Activated CD4-positive, alpha-beta T cell treated with anti-CD3 and anti-CD28 coated beads, Interleukin-2, amount 10 ng/mL, durations not matched to agents 7 days and 5 days (primary cell): ENCODE measurements at places on chromosomes 5 and 9. TPM values are rescaled to one million over a fixed set of nuclear protein-coding genes. Genes with fewer than 3 reads are reported as not detected.

DNA sequence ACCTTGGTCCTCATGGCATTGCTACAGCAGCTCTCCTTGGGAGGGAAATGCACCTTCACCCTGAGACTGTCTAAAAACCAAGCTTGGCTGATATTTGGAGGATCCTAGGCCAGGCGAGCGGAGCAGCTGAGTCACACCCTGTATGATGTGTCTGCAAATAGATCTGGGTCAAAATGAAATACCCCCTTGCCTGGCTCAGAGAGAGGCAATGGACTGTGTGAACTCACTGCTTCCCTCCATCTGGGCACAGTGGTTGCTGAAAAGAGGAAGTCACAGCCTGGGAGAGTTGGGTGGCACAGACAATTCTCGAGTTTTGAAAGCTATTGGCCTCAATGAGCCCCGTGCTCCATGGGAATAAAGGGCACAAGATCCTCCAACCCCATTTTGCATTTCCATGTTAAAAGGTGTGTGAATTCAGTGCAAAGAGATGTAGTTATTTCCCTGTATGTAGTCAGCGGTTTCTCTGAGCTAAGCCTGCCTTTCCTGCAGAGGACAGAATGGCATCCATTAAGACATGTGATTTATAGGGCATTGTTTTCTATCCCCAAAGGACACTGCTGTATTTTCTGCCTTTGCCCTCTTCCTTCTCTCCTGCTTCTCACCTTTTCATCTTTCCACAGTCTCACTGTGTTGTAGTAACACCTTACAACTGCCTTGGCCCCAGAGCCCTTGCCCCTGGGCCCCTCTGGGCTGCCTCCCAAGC, 177.2 kb downstream of the GADD45G start:
- no peak for DNase-seq

- DNase-seq = no peak
Measured at GRCh38 chr9:86340356-86341006, 13.7 kb downstream of the TUT7 start.

GRCh38 chr5:27472000-27472763, 433.8 kb upstream of the CDH9 start:
- DNase-seq = peak; percentile 29

DNA sequence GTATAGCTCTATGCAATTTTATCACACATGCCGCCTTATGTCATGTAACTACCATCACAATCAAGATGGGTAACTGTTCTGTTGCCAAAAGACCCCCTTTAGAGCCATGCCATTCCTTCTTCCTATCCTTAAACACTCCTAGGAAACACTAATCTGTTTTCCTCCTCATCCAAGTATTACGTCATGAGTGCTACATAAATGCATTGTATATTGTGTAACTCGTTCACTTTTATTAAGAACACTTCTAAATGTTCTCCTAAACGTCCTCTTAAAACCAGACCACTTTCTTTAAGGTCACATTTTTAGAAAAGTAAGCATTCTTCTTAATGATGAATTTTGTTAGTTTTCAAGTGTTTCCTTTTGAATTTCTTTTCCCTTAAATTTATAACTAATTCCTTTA, 49.8 kb upstream of the MTMR12 start:
- DNase-seq = no peak

- no peak for DNase-seq
Measured at GRCh38 chr5:111280282-111280951, 56.2 kb downstream of the CAMK4 start.

DNA sequence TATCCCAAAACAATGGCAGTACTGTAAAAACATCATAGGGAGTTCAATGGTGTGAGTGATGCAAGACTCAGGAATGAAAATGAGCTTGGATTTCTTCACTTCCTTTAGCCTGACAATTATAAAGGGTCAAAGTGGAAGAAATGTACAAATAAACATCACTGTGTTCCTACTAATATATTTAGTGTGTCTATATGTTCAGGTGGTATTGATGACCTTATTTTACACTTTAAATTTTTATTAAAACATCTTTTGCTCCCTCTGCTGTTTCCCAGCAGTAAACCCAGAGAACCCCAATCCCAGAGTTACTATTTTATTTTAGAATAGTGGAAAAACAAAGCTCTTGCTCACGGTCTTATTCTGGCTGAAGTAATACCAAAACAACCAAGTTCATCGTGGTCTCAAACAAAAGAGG, 2.0 kb downstream of the LOX start:
- no peak for DNase-seq

- DNase-seq = no peak
Measured at GRCh38 chr9:92952906-92953610, 5.7 kb downstream of the FGD3 start.

DNA sequence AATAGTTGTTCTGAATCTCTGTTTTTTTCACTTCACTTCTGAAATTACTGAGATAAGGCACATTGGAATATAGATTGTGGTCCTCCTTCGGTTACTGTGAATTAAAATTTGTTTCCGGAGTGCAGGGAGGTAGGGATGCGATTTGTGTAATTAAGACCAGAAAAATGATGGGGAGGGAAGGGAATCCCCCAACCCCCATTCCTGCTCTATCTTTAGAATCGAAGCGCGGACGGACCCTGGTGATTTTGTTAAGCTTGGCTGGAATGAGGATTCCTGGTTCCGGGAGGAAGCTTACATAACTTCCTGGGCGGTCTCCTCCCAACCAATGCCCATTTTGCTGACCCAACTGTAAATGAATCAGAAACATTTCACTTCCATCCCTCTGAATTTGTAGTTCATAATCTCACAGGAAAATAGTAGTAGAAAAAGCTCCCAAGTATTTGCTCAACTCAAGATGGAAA, 220.1 kb upstream of the MSX2 start:
- DNase-seq = no peak

- DNase-seq = no peak
Measured at GRCh38 chr9:133793471-133793870, 55.3 kb upstream of the SARDH start.

DNA sequence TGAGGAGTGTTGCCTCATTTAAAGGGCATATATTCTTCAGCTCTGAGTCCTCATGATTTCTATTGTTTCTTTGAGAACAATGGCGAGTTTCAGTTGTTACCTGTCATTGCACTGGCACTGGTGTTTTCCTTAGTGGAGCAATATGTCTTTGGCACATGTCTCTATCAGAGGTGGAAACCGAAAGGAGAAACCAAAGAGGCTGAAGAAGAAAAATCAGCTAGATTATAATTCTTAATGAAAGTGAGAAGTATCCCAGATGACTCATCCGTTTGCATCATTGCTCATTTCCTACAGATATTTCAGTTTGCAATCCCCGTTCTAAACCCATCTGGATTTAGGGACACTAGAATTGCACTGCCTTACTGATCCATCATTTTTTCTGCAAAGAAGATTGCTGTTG, 324.6 kb downstream of the TMEM232 start:
- DNase-seq = no peak

DNA sequence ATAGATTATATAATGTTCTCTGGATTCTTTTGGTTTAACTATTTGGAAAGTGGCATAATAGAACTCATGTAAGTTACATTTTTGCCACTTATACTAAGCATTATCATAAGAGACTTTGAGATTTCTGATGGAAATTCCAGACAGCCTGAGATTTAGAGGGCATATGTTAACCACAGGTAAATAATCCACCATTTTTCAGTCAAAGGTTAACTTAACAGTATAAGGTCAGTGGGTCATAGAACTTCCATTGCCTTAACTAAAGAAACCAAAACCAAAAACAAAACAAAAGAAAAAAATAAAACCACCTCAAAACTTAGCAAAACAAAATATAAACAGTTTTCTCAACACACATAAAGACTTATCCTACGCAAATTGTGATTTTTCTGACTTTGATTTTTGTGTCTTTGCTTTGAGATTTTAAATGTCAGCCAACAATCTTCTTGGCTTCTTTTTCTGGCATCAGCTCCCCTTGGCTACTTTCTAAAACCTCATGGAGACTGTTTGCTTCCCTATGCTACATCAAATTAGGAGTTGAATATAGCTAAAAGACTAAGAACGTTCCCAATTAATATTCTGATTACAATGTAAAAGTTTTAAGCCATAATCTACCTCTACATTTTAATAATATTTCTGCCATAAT, 430.1 kb upstream of the DAB2 start:
- no peak for DNase-seq

DNA sequence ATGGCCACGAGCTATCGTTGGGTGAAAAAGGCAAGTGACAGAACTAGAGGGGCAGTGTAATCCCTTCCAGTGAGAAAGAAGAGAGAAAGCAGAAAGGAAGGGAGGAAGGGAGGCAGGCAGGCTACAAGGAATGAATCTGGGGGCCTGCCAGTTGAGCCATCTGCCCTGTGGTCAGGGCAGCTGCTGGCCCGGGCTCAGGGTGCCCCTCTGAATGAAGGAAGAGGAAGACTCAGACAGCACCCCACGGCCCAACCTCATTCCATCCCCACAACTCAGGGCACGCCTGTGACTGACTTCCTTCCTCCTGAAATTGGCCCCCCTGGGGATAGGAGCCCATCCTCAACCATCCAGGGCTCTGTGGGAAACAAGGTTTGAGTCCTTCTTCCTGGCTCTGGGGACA, 20.3 kb upstream of the FLT4 start:
- no peak for DNase-seq

DNA sequence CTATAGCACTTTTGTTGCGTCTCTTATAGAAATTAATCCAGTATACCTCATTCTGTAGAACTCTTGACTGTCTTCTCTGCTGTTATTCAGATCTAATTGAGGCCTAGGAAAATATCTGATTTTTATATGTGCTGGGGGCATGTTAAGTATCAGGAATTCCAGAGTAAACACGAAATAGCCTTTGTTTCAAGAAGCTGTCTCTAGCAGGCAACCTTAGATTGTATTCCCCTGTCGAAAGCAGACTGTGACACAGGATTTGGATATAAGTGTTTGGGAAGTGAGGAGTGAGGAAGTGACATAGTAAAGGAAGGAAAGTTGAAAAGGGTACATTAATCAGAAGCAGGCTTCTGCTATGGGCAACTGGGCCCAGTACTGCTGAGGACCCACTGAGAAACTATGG, 72.1 kb upstream of the RASA1 start:
- no peak for DNase-seq

The CDH9 gene
- total RNA-seq = not detected

The SPATA6L gene
- 0.42 TPM for total RNA-seq

The PCDHB9 gene
- total RNA-seq = not detected

The SPATA31C1 gene
- not detected for total RNA-seq

The PCDHGA4 gene
- not detected for total RNA-seq

The SPACA9 gene
- 3.5 TPM for total RNA-seq

The ADGRD2 gene
- not detected for total RNA-seq

The SPATA31E1 gene
- not detected for total RNA-seq

The PCDH1 gene
- not detected for total RNA-seq

The ZDHHC11B gene
- total RNA-seq = 0.35 TPM
